Activated T-helper 2 cell treated with anti-CD3 and anti-CD28 coated beads, Interferon-gamma antibody, Interleukin-2, Interleukin-4, amounts not matched to agents 10 μg/mL and 5 μg/mL and 100 μg/mL, durations not matched to agents 14 hours and 24 hours and 36 hours (primary cell): ENCODE measurements at places on chromosomes 7 and 10. TPM values are rescaled to one million over a fixed set of nuclear protein-coding genes. Genes with fewer than 3 reads are reported as not detected.

ZFAND2A gene
- 20.5 and 21.9 TPM in 2 replicates for total RNA-seq

ST8SIA6 gene
- total RNA-seq, result not detected in 2 replicates

- H3K27me3 ChIP-seq, result no peaks in the 10 kb centered on the region
- no peak for DNase-seq
- H3K27ac ChIP-seq, result no peak overlapping the region
- no peaks in the 10 kb centered on the region for H3K36me3 ChIP-seq
Measured at GRCh38 chr10:101903827-101904550, 60.4 kb upstream of the KCNIP2 start.

- no peaks in the 10 kb centered on the region for H3K27me3 ChIP-seq
- DNase-seq, result peak; percentile 92
- H3K36me3 ChIP-seq, result peaks cover 16% of the 10 kb centered on the region
- peaks cover 23% of the 10 kb centered on the region for H3K4me1 ChIP-seq
- peak overlapping the region; percentile 94 for H3K27ac ChIP-seq
Measured at GRCh38 chr7:923108-924041, 31.1 kb downstream of the ADAP1 start.

DNA sequence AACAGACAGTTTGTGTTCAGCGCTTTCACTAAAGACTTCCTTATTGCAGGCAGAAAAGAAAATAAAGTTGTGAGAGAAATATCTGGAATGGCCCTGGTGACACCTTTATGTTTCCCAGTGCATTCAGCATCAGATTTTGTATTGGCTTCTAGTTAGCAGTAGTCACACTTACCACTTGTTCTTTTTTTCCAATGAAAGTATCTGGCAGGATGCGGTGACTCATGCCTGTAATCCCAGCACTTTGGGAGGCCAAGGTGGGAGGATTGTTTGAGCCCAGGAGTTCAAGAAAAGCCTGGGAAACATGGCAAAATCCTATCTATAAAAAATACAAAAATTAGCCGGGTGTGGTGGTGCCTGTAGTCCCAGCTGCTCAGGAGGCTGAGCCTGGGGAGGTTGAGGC lies 649.6 kb downstream of the LRMDA start:
- H3K27ac ChIP-seq, result no peak overlapping the region
- DNase-seq, result no peak
- H3K36me3 ChIP-seq, result no peaks in the 10 kb centered on the region
- H3K27me3 ChIP-seq, result no peaks in the 10 kb centered on the region
- H3K4me1 ChIP-seq, result no peaks in the 10 kb centered on the region

GRCh38 chr7:117085275-117085674 lies 132.0 kb downstream of the ST7 start:
- no peak for DNase-seq
- peaks cover 1% of the 10 kb centered on the region for H3K27me3 ChIP-seq
- H3K4me1 ChIP-seq, result peaks cover 16% of the 10 kb centered on the region
- H3K27ac ChIP-seq, result no peak overlapping the region
- H3K4me3 ChIP-seq, result no peak overlapping the region
